ENCODE measurements at places on chromosomes 6 and 20.

DNA sequence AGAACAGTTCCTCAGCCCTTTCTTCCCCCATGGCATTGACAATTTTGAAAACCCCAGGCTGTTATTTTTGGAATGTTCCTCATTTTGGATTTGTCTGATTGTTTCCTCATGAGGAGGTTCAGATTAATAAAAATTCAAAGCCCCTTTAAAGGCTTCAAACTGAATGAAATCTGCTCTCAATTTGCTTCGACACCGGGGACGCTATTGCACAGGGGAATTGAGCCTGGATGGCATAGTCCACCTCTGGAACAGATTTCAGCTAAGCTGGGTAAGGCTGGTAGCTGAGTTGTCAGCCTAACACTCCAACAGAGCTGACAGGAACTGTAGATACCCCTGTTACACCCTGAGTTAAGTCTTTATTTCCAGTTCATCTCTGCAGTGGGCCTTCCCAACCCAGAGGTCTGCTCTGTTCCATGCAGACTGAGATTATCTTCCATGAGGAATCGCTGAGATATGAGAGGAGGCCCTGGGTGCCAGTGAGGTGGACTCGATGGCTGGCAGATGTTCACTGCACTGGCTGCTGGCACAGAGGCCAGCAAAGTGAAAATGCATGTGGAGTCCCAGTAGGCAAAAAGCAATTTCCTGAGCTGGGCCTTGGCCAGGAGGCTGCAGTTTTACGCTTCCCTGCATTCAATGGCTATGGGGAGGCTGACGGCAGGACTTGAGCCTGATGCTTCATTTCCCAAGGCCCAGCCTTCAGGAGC lies 73.3 kb upstream of the PAX1 start:
- DNase-seq = no peak

DNA sequence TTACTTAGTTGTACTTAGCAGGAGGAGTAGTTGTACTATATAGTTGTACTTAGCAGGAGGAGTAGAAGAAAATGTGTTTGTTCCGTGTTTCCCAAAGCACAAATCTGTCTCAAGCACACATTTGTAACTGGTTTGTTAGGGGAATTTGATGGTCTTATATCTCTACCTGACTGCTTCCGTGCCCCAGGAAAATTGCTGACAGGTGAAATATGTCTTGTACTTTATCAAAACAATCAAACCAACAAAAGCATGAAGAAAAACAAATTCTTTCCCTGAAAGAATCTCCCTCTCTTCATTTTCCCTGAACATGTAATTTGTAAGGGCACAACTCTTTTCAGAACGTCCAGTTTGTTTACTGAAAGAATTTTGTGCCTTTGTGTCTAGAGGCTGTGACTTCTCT lies 106.6 kb upstream of the RGS17 start:
- no peak for DNase-seq

GRCh38 chr6:150445486-150445885 lies 76.7 kb downstream of the IYD start:
- no peak for DNase-seq

DNA sequence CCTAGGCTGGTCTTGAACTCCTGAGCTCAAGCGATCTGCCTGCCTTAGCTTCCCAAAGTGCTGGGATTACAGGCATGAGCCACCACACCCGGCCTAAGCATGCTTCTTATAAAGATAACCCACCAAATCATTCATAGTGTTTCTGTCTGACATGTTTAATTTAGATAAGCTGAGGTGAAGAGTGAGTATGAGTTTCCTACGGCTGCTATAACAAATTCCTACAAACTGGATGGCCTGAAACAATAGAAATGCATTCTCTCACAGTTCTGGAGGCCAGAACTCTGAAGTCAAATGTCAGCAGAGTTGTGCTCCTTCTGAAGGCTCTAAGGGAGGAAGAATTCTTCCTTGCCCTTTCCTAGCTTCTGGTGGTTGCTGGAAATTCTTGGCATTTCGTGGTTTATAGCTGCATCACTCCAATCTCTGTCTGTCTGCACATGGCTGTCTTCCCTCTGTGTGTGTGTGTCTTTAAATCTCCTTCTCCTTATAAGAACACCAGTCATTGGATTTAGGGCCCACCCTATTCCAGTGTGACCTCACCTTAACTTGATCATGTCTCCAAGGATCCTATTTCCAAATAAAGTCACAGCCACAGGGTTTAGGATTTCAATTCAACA lies 29.9 kb downstream of the MAPK13 start:
- no peak for DNase-seq

DNA sequence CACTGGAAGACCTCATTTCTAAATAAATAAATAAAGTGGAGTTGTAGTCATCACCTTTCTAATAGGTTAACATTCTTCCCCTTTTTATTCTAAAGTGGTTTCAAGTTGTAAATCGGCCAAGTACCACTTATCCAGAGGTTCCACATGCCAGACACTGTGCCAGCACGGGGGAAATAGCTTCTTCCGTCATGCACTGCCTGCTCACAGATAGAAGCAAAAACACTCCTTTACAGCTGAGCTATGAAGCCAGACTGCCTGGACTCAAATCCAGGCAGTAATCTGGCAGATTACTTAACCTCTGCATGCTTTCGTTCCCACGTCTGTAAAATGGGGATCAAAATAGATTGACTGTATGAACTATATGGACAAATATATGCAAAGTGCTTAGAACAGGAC lies 17.2 kb upstream of the SCML4 start:
- DNase-seq = no peak

GRCh38 chr6:166586424-166587156 lies at the start of gene RAMACL:
Gene RAMACL, minus strand, starts transcription at chr6:166586678. Its CDS starts 201 bp downstream, at chr6:166586477.
- DNase-seq = no peak

DNA sequence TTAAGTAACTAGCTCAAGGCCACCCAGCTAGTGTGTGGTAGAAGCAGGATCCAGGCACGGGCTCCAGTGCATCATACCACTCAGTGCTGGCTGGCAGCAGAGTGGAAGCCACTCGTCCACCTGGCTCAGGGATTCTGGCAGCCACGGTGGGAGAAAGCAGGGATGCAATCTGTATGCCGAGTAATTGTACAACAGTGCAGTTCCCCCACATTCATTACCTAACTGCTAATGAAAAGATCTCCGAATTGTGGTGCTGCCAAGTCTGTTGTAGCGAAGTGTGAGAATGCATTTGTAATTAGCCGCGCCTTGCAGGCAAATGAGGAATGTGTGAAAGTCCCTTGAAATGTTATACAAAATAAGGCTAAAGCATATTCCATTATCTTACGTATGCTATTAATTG lies 29.0 kb downstream of the KCNG1 start:
- DNase-seq = no peak

DNA sequence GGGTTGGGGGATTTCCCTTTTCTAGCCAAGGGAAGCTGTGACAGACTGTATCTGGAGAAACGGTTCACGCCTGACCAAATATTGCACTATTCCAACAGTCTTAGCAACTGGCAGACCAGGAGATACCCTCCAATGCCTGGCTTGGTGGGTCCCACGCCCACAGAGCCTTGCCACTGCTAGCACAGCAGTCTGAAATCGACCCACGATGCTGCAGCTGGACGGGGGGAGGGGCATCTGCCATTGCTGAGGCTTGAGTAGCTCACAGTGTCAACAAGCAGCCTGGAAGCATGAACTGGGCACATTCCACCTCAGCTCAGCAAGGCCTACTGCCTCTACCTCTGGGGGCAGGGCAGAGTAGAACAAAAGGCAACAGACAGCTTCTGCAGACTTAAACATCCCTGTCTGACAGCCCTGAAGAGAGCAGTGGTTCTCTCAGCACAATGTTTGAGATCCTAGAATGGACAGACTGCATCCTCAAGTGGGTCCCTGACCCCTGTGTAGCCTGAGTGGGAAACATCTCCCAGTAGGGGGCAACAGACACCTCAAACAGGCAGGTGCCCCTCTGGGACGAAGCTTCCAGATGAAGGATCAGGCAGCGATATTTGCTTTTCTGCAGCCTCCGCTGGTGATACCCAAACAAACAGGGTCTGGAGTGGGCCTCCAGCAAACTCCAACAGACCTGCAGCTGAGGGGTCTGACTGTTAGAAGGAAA lies 89.9 kb upstream of the ECI2 start:
- DNase-seq = no peak

DNA sequence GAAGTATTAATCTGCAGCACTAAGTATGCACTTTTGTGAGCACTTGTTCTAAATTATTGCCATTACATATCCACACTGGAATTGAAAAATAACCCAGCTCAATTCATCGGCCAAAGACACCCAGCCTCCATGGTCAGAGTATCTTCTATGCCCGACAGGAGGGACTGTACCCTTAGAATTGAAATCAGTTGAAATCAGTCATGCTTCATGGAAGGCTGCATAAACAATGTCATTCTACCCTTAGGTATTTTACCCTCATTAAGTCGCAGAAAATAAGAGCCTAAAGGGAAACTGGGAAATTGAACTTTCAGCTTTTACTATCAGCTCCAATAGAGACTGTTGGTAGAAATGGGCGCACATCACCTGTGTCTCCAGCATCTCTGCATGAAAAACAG lies 2.9 kb upstream of the RAMACL start:
- DNase-seq = no peak

- DNase-seq = no peak
Measured at GRCh38 chr6:89694428-89694827, 55.9 kb upstream of the LYRM2 start.

- DNase-seq = no peak
Measured at GRCh38 chr6:35218021-35218420, 4.3 kb downstream of the SCUBE3 start.

DNA sequence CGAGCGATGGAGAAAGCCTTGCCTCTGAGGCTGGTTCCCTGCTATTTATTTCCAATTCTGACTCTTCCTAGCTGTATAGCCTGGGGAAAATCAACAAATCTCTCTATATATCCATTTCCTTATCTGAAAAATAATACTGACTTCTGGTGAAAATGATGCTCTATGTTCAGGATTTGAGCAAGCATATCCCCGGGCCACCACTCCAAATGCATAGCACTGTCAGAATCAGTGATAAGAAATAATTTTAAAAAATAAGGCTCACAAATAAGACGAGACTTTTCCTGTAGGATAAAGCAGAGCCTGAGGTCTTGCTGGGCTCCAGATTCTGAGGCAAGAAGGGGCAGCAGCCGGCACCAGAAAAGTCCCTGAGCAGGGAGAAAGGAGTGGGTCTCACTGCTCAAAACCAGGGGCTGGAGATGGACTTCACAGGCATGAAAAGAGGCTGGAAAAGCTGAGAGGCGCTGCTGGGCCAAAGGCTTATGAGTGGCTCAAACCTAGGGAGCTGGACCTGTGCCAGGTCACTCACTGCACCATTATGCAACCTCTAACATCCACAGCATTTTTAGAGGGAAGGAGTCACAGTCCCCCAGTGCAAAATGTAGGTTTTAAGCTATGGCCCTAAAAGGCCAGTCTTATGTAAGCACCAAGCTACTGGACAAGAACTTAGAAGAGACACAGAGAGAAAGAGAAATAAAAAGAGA lies 48.1 kb upstream of the SLC17A4 start:
- DNase-seq = no peak

GRCh38 chr6:18268066-18268465 lies 3.7 kb upstream of the DEK start:
- no peak for DNase-seq

- no peak for DNase-seq
Measured at GRCh38 chr6:41257369-41258195, 28.9 kb downstream of the TREM1 start.

DNA sequence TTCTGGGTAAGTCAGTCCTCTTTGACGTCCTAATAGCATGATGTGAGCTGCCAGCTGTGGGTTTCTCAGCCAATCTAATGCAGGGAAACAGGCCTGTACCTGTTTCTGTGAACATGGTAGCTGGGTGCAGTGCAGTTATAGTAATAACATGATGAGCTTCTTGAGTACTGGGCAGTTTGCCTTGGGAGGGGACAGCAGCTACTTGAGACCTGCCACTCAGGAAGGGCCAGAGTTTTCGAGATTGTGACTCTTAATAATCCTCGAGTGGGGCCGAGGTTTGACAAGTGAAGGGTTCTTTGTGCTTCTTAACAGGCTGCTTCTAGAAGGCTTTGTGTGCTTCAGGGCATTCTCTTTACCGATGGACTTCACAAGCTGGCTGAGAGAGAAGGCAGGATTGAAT lies 180.1 kb downstream of the JARID2 start:
- no peak for DNase-seq

DNA sequence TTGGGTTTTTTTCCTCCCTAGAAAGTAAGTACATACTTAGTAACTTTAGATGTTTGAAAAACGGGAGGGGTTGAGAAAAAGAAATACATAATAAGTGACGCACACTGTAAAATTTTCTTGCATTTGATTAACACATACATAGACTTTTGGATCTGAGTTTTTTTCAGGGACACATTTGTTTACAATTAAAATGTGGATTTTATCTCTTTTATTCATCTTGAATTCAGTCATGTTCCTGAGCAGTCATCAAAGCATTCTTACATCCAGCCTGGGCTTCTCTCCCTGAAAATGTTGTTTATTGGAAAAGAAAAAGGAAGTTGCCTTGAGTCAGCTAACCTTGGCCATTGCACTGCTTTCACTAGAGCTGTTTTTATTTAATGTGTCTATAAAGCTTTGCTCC lies 8.7 kb upstream of the RPP40 start:
- DNase-seq = no peak

DNA sequence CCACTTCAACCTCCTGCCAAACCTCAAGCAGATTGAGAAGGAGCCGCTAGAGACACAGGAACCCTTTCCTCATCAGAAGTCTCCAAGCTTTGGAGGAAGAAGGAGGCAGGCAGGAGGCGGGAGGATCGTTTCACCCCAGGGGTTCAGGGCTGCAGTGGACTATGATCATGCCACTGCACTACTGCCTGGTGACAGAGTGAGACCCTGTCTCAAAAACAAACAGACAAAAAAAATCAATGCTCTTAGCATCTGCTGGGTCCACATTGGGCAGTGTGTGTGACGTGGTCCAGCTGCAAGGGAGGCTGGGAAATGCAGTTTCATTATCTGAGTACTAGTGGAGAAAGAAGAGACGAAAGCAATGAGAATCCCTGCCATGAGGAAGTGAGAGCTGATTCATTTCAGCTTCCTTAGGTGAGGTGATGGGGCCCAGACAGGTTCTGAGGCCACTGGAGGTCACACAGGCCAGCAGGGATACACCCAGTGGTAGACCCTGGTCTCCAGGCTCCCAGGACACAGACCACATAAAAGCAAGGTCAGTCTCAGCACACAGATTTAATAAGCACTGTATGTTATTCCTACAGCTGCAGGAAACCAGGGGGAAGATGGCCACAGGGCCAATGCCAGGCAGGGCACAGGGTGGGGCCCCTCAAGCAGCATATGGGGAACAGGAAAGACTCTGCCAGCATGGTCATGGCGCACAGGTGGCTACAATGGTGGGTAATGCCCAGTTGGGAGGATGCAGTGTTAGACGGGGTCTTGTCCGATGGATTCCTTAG lies 4.3 kb downstream of the GFRA4 start:
- DNase-seq = no peak

GRCh38 chr20:967796-968742 lies 34.0 kb downstream of the RSPO4 start:
- no peak for DNase-seq

DNA sequence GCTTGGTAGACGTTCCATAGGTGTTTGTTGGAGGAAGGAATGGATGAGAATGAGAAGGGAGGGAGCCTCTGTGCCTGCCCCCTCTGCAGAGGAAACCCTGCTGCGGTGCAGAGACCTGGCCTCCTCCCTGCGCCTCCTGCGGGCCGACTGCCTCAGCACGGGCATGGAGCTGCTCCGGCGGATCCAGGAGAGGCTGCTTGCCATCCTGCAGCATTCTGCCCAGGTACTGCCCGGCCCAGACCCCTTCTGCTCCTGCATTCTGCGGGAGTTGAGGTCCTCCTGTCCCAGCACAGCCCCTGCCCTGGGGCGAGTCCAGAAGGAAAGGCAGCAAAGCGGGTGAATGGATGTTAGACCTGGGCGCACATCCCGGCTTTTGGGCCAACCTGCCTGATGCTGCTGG lies 6.1 kb downstream of the DNPH1 start:
- no peak for DNase-seq

GRCh38 chr20:16846006-16846405 lies 97.8 kb downstream of the OTOR start:
- DNase-seq = no peak

GRCh38 chr20:43939762-43940121 lies 25.1 kb downstream of the TOX2 start:
- DNase-seq = no peak

Measured in frontal cortex (tissue), 4 donors.